Hypothalamus (tissue), 51 donors: ENCODE measurements at places on chromosomes 3 and 15.
A peak's percentile ranks its signal among the peaks of the same experiment; 100 is the strongest.

DNA sequence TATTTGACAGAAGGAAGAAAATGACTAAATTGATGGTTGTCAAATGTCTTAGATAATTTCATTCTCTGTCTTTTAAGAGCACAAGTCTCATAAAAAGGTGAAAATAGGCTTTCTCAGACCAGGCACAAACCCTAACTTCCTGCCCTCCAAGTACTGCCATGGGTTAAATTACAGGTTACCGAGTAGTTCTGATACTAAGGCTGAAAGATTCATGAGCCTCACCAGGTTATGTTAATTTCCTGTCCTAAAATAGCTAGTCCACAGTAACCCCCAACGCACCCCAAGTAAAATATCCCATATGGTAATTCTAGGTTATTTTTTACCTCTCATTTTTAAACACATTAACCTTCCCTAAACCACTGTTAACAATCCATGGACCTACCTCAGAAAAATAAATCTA lies 42.0 kb downstream of the GSK3B start:
- DNase-seq, result no peak

- DNase-seq, result no peak
Observed at GRCh38 chr3:141442446-141442845, 44.4 kb upstream of the RASA2 start.

- DNase-seq, result no peak
Observed at GRCh38 chr15:68373028-68373427, 58.9 kb downstream of the ITGA11 start.

DNA sequence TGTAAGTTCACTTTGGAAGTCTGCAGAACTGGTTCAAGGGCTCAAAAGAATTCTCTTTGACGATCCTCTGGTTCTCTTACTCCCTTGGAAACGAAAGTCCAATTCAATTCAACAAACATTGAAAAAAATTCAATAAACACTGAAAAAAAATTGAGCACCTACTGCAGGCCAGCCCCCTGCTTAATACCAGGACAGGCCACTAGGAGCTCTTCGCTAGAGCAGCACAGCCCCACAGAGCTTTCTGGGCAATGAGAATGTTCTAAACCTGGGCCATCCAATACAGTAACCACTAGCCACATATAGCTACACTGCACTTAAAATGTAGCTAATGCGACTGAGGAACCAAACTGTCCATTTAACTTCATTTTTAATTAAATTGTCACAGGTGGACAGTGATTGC lies 50.4 kb upstream of the DCLK3 start:
- DNase-seq, result no peak

- no peak for DNase-seq
Observed at GRCh38 chr3:112649478-112649735, 8.5 kb upstream of the CCDC80 start.

- peak; percentile 17 for DNase-seq
Observed at GRCh38 chr3:50671331-50671730, 3.4 kb upstream of the DOCK3 start.

- DNase-seq, result no peak
Observed at GRCh38 chr3:98691897-98692296, 71.2 kb upstream of the ST3GAL6 start.

DNA sequence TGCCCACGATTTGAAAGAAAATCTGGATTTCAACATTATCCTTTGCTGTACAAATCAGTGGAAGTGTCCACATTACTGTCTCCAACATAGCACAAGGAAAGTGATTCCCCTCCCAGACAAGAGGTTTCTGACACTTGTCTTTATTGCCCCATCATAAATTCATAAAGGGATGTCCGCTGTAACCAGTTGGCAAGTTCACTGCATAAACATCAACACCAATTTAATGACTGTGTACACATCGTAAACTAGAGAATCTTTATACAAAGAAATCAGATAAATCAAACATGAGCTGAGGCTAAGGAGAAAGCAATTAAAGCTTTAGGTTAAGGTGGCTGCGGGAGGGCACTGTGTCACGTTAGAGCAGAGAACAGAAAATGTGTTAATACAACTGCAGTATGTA lies 129.8 kb downstream of the MEIS2 start:
- DNase-seq, result no peak

GRCh38 chr15:77856705-77857346 lies 220.7 kb downstream of the TBC1D2B start:
- DNase-seq, result no peak

- no peak for DNase-seq
Observed at GRCh38 chr3:101146946-101147345, 153.7 kb upstream of the ABI3BP start.

GRCh38 chr15:64019764-64020163 lies 26.5 kb downstream of the DAPK2 start:
- no peak for DNase-seq

GRCh38 chr3:7697548-7697947 lies 804.1 kb upstream of the LMCD1 start:
- no peak for DNase-seq

GRCh38 chr3:33181229-33181628 lies 37.4 kb downstream of the SUSD5 start:
- no peak for DNase-seq

DNA sequence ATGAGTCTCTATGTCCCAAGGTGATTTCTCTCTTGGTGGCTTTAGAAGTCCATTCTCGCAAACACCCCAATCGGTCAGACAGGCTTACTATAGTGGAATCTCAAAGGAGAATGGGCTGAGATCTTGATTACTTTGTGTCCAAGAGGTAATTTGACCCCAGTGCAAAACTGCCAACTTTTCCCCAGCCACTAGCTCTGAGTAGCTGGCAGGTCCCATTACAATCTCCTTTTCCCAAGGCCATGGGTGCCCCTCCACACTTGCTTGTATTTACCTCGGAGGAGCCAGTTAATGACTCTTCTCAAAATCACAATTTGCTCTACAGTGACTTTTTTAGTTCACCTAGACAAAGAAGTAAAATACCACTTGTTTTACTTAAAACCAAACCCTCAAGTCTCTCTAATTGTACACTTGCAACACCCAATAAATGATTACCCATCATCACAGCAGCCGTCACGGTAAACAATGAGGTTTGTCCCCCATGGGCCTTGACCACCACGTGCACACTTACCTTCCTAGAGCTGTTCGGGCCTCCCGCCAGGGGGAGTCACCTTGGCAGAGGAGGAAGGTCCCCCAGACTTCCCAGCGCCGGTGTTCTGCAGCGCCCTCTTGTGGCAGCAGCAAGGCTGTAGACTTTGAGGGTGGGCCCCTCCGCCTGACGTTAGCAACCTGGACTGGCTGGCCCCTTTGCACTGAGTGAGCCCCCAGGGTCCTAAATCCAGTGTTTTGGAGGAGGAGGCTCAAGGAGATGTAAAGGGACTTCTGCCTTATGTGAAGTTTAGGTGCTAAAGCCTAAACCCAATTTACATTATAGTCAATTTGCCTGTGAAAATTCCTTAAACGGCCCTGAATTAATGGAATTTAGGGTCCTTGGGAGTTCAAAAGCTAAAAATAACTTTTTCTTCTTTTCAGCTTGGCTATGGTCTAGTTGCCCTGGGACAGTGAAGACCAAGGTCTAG lies 18.7 kb upstream of the HDAC11 start:
- no peak for DNase-seq

GRCh38 chr3:114057011-114057347 lies 442 bp downstream of the QTRT2 start:
- no peak for DNase-seq

- DNase-seq, result no peak
Observed at GRCh38 chr3:41436983-41437382, 237.7 kb downstream of the CTNNB1 start.

DNA sequence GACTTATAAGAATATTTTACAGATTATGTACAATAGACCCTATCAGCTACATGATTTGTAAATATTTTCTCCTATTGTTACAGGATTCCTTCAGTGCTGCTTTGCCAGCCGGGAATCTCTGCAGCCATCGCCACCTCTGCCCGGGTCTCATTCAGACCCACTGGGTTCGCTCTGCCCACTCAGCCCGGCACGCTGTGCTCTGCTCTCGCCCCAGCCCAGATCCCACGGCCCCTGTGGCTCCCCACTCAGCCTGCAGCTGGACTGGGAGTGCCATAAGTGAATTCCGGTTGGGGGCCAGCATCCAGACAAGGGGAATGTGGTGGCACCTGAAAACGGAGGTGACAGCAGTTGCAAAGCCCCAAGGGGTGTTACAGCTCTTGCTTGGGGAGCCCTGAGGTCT lies 71.8 kb downstream of the NPAP1 start:
- DNase-seq, result no peak

DNA sequence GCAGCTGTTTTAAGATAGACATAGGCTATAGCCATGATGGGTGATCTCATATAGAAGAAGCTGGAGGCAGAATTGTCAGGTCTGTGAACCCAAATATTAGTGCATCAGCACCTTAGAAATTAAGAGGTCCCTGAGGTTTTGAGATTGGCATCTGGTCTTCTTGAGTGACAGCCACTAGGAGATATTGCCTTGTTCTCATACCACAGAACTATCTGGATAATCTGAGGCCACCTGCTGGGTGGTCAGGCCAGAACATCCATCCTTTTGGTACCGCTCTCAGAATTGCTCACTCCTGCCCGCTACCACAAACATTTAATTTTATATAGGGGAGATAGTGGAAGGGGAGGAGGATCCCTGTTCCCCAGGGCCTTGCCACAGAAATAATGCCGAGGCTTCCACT lies 210.6 kb upstream of the ZPLD1 start:
- no peak for DNase-seq

GRCh38 chr3:66075281-66075680 lies 36.6 kb upstream of the MAGI1 start:
- DNase-seq, result no peak

- DNase-seq, result no peak
Observed at GRCh38 chr15:32818758-32819447, 101.1 kb downstream of the GREM1 start.

GRCh38 chr3:99145031-99145430 lies 243.5 kb upstream of the DCBLD2 start:
- no peak for DNase-seq

DNA sequence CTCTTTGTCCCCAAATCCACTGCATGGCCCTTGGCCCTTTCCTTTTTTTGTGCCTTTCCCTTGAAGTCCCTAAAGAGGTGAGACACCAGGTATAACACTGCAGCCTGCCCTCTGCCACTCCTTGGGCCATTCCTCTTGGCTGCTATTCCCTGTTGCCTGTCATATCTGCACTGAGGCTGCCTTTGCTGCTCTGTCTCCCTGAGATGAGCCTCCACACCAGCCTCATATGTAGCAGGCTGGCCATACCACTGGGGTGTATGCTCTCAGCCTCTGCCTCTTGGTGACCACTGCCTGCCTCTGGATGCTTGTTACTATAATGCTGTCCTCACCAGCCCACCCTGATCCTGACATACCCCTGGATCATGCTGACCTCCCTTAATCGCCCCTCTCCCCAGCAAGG lies 252.0 kb downstream of the CLSTN2 start:
- DNase-seq, result no peak

DNA sequence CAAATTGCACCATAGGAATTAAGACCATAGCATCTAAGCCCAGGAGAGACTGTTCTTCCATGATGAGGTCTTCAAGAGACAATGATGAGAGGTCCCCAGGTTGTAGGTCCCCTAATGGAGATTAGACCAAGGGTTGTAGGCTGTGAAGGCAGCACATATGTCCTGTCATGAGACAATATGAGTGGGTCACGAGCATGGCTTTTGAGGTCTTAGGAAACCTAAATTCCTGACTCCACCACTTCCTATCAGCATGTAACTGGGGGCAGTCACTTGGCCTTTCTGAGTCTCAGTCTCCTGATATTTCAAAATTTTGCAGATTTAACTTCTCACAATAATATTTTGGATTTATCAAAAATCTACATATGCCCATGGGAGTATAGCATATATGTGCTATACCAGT lies 31.3 kb downstream of the STAC start:
- DNase-seq, result no peak

DNA sequence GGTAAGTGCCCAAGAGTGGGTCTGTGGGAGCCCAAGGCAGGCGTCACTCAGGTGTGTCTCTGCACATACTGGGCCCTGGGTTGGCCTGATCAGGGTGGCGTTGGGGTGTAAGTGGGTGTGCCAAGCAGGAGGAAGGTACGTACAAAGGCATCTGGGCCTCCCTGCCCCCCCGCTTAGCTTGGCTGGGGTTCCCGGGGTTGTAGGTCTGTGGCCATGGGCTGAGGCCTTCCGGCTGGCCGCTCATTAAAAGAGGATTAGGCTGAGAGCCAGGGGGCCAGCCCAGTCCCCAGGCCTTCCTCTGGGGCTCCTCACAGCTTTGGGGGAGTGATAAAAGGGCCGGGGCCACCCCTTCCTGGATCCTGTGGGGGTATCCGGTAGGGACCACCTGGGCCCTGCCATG lies 13.3 kb downstream of the SEMA3F start:
- DNase-seq, result no peak
